ENCODE measurements at places on chromosomes 4 and X.

- DNase-seq, result no peak
Measured at GRCh38 chrX:33725535-33726210, 406.4 kb downstream of the FAM47A start.

GRCh38 chrX:16930392-16930791, 16.1 kb upstream of the REPS2 start:
- no peak for DNase-seq

- no peak for DNase-seq
Measured at GRCh38 chr4:67049446-67049845, 495.9 kb downstream of the CENPC start.

DNA sequence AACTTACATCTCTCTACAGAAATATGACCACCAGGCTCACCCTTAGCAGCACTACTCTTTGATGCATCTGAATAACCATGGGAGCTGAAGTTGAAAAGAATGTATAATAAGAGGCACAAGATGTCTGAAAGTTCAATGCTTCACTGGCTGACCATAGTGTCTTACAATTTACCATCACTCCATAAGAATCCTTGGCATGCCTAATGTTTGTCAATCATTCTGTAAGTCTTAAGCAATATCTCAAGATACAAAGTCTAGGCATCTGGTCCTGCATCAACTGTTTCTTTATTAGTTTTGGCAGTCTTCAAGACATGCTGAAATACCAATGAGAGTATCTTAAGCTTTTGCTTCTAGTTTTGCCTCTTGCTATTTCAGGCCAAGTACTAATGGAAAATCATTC, 755.5 kb downstream of the STIM2 start:
- no peak for DNase-seq

DNA sequence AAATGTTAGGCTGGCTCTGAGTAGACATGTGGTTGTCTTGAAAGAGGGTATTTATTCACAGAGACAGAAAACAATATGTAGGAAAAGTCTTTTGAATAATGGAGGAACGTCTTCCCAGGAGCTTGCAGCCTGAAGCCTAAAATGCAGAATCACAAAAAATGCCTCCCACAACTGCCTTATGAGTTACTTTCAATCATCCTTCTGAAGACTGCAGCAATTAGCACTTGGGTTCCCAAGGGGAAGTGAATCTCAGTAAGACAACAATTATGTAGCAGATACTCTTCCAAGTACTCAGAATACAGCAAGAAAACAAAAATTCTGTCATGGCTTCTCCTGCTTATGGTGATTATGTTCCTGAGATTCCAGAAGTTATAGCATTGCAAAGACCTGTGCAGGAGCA, 166.6 kb upstream of the TBL1X start:
- DNase-seq, result no peak

DNA sequence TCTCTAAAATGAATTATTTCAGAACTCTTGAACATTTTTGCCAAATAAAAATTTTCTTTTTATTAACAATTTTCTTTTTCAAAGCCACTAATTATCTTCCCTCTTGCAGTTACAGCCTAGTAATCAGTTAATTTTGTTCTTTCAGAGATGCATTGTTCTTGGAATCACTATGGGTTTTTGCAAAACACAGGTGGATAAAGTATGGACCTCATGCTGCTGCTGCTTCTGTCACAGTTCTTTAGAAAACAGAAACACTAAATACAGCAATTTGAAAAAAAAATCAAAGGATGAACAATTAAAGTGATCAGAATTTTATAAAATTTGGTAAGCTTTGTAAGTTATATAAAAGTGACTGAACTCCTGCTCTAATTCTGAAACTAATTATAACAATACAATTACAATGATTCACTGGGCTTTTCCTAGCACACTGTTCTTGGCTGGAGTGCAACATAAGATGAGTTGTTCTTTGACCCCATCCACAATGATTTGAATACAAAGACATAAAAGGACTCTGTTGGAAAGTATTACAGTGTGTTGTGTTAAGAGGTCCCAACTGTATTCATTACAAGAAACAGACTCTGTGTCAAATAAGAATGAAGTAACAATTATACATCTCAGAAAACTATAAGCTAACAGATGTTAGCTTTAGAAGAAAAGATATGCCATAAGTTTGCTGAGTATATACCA, 59.4 kb upstream of the GK2 start:
- DNase-seq, result no peak

DNA sequence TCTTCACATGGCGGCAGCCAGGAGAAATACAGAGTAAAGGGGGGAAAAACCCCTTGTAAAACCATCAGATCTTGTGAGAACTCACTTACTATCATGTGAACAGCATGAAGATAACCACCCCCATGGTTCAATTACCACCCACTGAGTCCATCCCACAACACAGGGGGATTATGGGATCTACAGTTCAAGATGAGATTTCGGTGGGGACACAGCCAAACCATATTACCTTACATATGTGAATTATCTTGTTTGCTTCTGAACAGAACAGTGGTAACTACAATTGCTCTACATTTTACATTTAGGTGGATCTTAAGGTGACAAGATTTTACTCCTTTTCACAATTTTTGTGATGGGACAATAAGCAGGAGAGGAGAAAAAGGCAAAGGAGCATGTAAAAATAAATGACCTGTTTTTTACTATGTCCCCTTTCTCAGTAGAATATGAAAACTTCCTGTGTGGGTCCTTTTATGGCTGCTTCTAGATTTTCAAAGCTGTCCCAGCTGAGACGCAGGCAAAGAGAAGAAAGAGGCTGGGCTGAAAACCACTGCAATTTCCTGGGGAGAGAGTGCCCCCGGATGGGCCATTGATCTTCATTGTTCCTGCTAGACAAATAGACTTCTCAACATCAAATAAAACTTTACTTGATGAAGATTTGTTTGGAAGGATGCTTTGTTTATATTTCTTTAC, 45.9 kb upstream of the PGM2 start:
- no peak for DNase-seq

DNA sequence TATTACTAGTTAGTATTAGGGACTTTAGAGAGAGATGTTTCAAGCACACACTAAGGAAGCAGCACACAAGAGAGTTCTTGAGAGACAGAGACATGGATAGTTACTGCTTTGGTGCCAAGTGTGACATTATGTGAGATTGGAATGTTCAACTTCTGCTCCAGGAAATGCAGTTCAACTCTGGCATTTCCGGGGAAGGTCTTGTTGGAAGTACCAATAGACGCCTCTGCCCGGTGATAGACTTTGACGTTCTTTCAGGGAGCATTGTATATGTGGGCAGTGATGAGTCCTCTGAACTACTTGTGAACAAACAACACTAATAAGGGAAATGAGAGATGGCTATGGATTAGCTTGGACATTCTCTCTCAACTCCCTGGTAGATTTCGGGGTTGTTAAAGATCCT, 638.1 kb upstream of the BOD1L1 start:
- DNase-seq, result no peak

DNA sequence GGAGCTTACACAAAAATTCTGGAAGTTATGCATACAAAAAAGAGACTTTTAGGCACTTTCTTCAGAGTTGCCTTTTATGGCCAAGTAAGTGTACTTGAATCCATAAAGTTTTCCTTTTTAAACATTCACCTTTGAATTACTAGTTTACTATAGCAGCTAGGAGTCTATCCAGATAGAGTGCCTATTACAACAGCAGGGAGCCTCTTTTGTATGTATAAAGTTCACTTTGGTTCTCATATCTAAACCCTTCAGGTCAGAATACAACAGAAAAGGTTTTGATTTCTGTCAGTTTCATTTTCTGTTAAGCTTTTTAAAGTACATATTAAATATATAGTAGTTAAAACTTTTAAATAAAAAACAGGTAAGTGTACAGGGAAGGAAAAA, 51.4 kb upstream of the IL13RA1 start:
- no peak for DNase-seq

DNA sequence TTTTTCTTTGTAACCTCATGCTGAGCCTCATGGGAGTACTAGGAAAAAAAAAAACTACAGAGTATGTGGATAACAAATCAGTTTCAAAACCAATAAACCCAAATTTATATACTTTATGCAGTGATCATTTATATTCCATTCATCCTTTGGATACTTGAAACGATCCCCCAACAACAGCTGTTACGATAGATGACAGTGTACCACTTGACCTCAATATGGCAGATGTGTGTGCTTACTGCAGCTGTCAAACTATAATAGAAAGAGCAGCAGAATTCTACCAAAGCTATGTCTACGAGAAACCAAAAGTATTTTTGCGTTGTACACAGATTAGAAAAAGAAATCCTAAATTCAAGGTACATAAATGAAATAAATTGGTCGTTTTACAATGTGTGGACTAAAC, 337.8 kb downstream of the PDGFC start:
- DNase-seq, result no peak

- DNase-seq, result no peak
Measured at GRCh38 chr4:60502733-60503132, 697.4 kb upstream of the ADGRL3 start.

GRCh38 chr4:57074744-57075143, 35.4 kb downstream of the IGFBP7 start:
- DNase-seq, result no peak

DNA sequence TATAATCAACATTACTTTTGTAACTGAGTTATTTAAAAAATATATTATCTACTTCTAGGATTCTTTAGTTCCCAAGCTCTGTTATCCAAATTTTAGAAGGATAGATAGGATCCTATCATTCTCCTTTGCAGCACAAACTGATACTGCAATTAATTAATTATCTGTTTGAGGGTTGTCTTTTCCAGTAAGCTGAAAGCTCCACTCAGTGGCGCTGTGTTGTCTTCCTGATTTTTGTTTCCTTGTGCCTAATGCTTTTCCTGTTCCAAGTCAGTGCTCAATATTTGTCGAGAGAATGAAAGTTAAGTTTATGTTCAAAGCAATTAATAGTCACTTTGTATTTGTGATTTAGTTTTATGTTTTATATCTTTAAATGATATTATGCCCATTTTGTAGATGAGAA, 107.4 kb upstream of the ANK2 start:
- DNase-seq, result no peak

DNA sequence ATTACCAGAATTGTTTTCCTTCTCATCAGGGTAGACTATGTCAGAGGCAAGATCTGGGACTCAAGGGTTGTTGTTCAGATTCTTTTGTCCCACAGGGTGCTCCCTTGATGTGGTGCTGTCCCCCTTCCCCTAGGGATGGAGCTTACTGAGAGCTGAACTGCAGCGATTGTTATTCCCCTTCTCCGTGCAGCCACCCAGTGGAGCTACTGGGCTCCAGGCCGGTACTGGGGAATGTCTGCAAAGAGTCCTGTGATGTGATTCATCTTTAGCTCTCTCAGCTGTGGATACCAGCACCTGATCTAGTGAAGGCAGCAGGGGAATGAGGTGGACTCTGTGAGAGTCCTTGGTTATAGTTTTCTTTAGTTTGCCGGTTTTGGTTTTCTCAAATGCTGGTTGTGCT, 247.4 kb upstream of the HAND2 start:
- no peak for DNase-seq

DNA sequence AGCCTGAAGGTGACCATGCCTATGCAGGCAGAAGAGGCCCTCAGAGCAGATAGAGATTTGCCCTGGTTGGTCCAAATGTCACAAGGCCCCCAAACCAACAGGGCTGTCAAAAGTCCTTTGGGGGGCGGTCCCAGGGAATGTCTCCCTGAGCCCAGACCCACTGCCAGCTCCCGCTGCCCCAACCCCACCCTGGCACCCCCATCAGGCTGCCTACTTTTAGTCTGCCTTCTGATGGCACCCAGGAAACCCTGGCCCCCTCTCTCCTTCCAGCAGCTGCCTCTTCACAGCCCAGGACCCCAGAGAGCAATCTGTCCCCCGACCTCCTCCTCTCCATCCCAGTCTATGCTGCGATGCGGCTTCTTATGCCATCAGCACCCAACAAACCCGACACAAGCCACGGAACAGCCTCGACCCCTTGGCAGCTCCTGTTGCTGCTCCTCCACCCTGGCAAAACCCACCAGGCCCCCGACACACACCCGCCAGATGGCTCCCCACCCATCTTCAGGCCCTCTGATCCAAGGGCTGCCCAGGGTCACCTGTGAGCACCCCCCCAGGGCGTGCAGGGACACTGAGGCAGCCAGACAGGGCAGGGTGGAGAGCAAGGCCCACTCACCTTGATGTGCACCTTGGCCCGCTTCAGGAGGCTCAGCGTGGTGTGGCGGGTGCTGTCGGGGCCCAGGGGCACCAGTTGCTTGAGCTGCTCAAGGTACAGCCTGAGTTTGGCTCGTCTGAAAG, 9.9 kb downstream of the MXD4 start:
- no peak for DNase-seq

DNA sequence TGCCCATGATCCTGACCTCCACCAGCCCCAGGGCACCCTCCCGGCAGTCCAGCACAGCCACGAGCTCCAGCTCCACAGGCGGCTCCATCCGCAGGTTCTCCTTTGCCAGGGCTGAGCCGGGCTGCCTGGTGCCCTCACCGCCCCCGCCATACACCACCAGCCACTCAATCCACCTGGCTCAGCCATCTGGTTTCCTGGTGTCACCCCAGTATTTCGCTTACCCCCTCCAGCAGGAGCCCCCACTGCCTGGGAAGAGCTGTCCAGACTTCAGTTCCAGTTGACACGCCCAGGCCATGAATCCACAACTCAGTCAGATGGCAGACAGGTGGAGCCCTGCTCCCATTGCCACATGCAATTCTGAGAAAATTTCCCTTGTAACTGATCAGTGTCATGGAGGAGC, 3.9 kb downstream of the SHISA3 start:
- DNase-seq, result no peak

DNA sequence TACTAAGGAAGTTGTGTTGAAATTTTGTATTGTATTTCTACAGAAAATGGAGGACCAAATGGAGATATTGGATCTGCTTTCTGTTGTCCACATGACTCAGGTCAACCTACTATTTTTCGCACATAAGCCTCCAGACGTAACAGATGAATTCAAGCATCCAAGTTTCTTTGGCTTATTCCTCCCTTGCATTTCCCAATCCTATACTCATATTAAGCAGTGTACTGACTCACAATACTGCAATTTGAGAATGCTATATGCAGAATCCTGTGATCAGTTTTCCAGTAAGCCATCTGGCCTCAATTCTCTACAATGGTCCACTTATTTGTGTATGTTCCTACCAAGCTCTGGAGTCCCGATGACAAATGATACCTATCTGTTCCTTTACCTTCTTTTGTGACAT, 75.7 kb downstream of the ASB9 start:
- DNase-seq, result no peak

DNA sequence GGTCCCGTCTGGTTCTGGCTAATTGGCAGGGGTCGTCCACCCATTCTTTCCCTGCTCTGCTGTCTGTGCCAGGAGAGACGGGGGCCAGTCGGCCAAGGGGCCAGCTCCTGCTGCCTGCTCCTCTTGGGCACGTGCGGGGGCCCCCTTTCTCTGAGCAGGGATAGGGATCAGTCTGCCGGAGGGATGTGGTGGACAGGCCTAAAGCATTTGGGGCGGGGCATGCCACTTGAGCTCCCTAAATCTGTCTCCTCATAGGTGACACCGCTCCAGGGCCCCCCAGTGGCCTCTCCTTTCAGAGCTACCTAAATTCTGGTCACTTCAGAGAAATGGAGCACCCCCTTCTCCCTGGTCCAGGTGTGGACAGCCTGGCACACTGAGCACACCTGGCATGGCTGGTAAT, 4.2 kb upstream of the MSANTD1 start:
- DNase-seq, result no peak

DNA sequence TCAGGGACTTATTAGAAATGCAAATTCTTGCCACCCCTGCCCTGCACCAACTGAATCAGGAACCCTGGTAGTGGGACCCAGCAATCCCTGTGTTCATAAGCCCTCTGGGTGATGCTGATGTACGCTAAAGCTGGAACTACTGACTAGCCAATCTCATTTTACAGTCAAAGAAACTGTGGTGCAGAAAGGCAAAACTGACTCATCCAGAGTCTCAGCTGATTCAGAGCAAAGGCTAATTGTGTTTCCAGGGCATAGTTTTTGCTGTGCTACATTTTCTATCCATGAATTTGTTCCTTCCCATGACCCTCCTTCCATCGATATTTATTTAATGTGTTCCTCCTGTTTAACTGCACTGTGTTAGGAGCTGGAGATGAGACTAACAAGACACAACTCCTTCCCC, 207.5 kb downstream of the REPS2 start:
- DNase-seq, result no peak

Measured in activated naive CD4-positive, alpha-beta T cell (primary cell).